Bronchial smooth muscle cell (primary cell): ENCODE measurements at places on chromosomes 5 and 9. TPM values are rescaled to one million over a fixed set of nuclear protein-coding genes. Genes with fewer than 3 reads are reported as not detected.

The PCDHB5 gene
- total RNA-seq: 0.32 and 3.3 TPM in 2 replicates

The ARSI gene
- total RNA-seq: 9.9 and 16.3 TPM in 2 replicates

The FSTL4 gene
- total RNA-seq: 0.26 TPM in 1 of 2 replicates, not detected in the other

The TRIM36 gene
- 0.09 and 0.32 TPM in 2 replicates for total RNA-seq

The IFT74 gene
- total RNA-seq: 10.0 and 15.4 TPM in 2 replicates
